ENCODE measurements at places on chromosomes 3 and 15.

DNA sequence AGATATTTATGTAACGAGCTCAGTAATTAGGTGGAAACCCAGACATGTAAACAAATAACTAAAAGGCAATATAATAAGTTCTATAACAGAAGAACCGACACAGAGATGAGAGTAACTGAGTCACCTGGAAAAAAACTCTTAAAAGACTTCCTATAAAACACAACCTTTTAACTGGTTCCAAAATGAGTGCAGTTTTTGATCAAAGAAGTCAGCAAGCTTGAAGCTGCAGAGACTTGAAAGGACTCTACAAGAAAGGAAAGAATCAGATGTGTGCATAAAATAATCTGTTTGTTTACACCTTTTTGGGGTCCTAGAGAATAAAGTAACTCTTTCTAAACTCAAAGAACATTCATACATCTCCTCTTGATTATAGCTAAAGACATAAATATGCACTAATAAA lies 560.4 kb upstream of the CCDC54 start:
- DNase-seq, result no peak

GRCh38 chr15:27902680-27903385 lies 196.3 kb downstream of the OCA2 start:
- no peak for DNase-seq

- DNase-seq, result no peak
These were observed 97.6 kb downstream of the SAMMSON start for GRCh38 chr3:70097084-70097483.

DNA sequence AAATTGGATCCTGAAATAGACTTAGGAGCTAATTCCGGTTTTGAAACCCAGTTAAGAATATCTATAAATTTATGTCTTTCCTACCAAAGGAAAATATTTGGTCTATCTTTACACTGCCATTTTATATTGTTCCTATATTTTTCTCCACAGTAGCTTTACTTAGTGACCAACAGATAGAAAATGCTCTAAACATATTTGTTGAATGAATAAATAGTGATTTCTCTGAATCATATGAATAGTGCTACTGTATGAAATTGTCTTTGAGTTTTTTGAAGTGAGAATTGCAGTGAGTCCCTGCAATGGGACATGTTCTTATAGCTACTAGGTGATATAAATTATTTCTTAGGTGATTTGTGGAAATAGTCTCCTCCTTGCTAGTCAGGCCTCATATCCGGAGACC lies 18.5 kb upstream of the EID1 start:
- no peak for DNase-seq

- no peak for DNase-seq
These were observed 92.6 kb upstream of the VGLL4 start for GRCh38 chr3:11736136-11736833.

DNA sequence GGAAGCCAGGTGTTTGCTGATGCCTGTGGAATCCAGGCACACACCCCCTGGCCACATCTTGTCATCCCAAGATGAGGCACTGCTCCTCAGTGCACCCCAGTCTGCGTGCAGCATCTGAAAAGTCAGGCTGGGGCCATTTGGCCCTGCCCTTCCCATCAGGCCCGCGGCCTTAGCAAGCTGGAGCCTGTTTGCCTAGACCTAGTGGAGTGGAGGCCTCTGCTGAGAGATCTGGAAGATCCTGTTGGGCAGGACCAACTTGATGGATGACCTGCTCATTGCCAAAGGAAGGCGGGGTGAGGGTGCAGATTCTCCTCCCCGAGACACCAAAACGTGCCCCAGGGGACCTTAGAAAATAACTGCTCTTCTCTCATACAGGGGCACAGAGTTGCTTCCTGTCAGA lies 220.2 kb downstream of the SHQ1 start:
- DNase-seq, result no peak

DNA sequence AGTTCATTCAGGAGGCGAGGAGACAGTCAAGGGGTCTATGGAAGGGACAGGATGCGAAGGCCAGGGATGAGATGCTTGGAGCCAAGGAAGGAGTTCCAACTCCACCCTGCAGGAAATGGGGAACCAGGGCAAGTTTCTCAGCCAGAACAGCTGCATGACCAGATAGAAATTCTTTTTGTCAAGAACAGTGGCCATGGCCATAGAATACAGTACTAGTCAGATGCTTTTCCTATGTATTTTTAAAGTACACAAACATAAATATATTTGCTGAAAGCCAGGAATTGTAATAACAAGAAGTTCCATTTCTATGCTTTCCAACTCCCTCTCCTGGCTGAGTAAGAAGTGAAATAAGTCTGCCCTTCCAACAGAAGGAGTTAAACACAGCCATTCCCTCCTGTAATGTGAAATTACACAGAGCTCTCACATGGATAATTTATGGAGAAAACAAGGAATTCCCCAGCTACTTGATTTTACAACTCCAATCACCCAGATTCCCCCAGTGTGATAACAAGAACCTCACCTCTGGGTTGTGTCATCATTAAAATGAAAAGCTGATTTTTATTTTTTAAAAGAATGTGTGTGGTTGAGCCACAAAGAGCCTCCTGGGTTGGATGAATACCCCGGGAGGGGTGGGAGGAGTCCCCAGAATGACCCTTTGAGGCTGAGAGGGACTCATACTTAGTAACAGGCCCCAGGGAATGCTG lies 124.6 kb upstream of the ARHGEF3 start:
- DNase-seq, result no peak

- DNase-seq, result no peak
These were observed 34.7 kb upstream of the CCDC174 start for GRCh38 chr3:14616606-14617507.

DNA sequence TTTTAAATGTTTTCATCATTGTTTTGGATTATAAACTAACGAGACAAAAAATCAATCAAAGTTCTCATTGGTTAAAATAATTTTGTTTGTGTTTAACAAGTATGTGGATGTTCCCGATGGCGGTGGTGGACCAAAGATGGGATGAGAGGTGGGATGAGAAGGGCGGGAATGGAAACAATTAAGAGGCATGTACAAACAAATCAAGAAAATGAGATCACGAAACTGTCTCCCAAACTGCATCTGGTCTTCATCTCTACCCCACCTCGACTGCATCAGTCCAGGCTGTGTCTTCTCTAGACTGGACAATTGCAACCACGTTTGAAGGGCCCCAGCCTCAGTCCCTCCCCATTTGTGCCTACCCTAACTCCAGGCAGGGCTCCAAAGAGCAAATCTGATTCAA lies 56.1 kb downstream of the SLC12A8 start:
- no peak for DNase-seq

DNA sequence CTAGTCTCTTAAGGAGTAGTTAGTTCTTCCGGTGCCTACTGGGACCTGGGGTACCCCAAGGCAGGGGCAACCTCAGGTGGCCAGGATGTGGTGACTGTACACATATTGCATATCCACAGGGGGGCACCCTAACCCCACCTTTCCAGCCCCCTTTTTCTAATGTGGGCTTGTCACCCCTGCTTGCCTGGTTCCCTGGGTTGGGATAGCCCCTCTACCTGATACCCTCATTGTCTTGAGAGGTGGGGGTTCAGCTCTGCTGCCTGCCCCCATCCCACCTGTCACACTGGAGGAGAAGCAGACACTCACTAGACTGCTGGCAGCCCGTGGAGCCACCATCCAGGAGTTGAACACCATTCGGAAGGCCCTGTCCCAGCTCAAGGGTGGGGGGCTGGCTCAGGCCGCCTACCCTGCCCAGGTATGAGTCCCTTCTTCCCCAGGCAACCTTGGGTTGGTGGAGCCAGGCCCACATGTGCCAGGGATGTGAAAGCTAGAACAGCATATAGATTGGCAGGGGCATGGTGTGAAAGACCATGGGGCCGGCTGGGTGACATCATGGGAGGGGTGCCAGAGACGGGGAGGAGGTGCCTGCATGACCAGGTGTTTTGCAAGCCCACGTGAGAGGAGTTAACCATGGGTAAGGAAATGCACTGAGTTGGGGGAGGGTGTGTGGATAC lies 4.0 kb downstream of the GLYCTK start:
- DNase-seq, result no peak

DNA sequence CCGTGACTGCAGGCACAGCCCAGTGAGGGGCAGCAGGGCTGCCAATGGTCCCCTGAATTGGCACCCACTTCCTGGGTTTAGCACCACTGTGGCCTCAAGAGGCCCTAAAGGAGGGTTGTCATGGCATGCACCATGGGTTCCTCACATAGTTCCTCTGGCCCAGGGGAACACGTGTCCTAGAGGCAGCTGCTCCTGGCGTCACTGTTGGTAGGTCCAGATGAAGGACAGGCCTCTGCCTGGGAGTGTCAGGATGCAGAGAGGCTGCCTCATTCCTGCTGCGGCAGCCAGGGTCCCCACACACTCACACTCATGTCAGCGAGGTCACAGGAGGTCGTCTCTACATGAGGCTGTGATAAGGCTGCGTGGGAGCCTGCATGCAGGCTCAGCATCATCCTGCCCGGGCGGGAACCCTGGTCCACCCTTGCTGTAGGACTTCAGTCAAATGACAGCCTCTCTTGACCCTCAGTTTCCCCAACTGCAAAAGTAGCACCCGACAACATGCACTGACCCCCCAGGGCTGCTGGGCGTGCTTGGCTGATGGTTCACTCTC lies 26.1 kb upstream of the SFMBT1 start:
- DNase-seq, result no peak

DNA sequence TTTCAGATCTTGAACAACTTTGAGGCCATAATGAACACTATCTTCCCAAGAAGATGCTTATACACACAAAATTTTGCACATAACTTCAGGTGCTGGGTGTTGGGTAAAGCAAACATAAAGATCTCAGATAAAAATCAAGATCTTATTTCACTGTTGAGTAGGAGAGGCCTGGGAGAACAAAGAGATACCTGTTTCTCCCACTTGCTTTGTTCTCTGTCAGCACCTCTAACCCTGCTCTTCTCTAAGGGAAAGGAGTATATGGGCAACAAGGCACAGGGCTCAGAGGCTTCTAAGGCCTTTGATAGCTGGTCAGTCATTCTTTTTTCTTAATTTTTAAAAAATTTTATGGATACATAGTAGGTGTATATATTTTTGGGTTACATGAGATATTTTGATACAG lies 3.6 kb upstream of the GK5 start:
- DNase-seq, result no peak

DNA sequence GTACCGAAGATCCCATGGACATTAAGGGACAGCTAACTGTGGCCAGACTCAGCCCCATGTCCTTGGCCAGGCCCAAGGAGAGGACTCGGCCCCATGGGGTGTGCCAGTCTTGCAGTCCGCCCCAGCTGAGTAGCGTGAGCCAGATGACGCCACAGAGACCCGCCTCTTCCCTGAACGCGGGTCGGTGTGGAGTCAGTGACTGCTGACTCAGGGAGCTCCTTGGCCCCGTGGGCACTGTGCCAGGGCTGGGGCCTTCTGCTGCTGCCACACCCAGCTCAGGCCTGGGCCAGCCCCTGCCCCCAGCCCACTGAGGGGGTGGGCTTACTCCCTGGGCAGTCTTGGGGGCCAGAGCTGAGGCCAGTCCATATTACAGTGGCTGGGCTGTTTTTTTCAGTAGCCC lies 52.8 kb downstream of the PLXNA1 start:
- no peak for DNase-seq

GRCh38 chr3:177150970-177151627 lies 46.2 kb downstream of the TBL1XR1 start:
- DNase-seq, result no peak

- no peak for DNase-seq
These were observed 162.9 kb downstream of the ITPR1 start for GRCh38 chr3:4656059-4656458.

DNA sequence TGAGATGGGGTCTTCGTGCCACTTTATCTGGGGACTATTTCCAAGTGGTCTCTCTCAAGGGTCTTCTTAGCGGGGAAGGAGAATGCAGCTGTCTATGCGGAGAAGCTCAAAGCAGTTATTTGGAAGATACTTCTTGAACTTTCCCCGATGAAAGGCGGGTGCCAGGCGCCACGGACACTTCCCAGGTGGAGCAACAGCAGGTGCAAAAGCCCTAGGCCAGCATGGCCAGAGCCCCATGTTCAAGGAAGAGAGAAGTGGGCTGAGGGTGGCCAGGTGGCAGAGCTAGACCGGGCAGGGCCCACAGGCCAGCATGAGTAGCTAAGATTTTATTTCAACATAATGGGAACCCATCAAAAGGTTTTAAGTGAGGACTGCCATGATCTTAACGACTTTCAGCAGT lies 232.8 kb downstream of the PDZRN3 start:
- DNase-seq, result no peak

DNA sequence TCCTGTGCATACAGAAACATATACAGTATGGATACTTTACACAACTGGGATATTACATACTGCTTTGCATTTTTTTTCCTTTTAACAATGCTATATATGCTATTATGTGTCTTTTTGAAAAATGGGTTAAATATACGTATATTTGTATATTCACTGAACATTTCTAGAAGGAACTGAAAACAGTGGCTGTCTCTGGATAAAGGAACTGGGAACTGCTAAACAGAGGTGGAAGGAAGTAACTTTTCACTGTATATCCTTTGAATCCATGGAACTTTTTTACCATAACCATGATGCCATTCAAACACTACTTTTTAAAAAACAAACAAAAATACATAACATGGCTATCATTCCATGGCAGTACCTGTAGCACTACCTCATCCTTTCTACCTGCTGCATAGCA lies 1.8 kb downstream of the MTFMT start:
- DNase-seq, result no peak

GRCh38 chr3:11282250-11283138 lies 10.3 kb downstream of the ATG7 start:
- DNase-seq, result no peak

DNA sequence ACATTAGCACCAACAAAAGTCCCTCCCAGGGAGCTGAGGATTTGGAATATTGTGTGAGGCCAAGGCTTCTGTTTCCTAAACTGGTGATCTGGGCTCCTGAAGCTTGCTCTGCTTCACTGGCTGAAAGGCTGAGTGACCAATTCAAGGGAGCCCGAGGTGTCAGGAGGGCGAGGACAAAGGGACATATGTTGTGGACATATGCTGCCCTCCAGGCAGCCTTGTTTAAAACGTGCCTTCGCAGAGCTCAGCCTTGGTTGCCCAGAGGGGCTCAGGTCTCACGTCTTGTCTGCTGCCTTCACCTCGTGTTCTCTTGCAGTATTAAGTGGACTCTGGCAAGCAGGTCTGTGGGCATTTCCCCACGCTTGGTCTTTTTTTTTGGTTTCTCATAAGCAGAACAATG lies 7.0 kb downstream of the SLCO3A1 start:
- no peak for DNase-seq

DNA sequence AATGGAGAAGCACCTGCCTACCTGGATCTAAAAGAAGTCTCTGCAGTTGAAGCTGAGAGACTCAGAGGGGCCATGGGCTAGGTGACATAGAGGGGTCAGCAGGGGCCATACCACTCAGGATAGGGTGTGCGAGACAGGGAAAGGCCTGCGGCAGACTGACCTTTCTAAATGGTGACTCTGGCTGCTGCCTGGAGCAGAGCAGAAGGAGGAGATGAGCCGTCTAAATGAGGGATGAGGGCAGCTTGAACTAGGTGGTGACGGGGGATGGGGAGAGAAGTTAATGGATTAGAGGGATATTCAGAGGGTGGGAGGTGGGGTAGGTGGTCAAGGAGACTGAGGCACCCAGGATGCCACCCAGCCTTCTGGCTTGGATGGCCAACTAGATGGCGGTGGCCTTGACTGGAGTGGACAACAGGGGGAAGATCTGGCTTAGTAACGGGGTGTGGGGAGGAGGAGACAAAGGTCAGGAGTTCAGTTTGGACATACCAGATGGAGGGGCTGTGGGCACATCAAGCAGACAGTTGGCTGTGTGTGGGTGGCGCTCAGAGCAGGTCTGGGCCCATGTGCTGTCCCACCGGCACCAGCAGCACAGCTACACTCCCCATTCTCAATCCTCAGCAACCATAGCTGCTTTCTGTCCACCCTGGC lies 3.2 kb upstream of the ITIH1 start:
- DNase-seq, result no peak

Measured in stimulated activated CD8-positive, alpha-beta memory T cell treated with anti-CD3 and anti-CD28 coated beads, Interleukin-7, amount 100 ng/mL, for 4 hours (primary cell).